ENCODE measurements at places on chromosomes 5 and 9.
A peak's percentile ranks its signal among the peaks of the same experiment; 100 is the strongest.

DNA sequence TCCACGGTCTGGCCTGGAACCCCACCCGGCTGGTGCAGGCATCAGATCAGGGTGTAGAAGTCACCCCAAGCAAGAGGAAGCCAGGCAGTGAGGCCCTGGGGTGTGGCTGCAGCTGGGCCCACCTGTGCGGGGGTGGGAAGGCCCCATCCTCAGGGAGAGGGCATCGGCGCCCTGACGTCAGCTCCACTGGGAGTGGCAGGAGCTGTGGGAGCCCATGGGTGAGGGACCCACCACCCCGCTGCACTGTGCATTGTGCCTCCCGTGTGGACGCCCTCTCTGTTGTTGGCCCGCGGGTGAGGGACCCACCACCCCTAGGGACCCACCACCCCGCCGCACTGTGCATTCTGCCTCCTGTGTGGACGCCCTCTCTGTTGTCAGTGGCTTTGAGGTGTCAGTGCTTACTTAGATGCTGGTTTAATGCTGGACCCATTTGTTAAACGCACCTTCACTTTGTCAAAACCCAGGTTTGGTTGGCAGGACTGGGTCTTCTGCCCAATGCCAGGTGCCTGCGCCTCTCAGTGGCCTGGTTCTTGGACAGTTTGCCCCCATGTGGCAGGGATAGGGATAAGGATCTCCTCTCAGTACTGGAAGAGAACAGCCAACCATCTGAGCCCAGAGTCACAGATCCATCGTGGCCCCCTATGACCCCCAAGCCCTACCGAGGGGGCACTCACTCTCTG is 6.9 kb upstream of the EXOC3 start:
- no peaks in the 10 kb centered on the region for H3K36me3 ChIP-seq
- H3K27ac ChIP-seq: no peak overlapping the region
- no peak for DNase-seq
- H3K27me3 ChIP-seq: no peaks in the 10 kb centered on the region
- no peaks in the 10 kb centered on the region for H3K4me1 ChIP-seq

DNA sequence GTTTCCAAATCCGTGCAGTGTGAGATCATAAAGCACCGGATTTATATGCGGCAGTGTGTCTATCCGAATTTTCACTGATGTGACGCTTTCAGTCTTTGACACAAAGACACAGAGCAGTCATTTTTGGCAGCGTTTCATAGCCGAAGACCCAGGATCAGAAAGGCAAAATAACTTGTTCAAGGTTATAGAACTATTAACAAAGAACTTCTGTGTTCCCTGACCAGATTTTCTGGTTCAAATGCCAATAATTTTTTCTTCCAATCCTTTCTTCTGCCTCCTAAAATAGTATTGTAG is 1.1 kb upstream of the MARCHF11 start:
- no peak overlapping the region for H3K4me3 ChIP-seq
- H3K27ac ChIP-seq: no peak overlapping the region
- no peaks in the 10 kb centered on the region for H3K4me1 ChIP-seq
- DNase-seq: no peak
- no peaks in the 10 kb centered on the region for H3K36me3 ChIP-seq

DNA sequence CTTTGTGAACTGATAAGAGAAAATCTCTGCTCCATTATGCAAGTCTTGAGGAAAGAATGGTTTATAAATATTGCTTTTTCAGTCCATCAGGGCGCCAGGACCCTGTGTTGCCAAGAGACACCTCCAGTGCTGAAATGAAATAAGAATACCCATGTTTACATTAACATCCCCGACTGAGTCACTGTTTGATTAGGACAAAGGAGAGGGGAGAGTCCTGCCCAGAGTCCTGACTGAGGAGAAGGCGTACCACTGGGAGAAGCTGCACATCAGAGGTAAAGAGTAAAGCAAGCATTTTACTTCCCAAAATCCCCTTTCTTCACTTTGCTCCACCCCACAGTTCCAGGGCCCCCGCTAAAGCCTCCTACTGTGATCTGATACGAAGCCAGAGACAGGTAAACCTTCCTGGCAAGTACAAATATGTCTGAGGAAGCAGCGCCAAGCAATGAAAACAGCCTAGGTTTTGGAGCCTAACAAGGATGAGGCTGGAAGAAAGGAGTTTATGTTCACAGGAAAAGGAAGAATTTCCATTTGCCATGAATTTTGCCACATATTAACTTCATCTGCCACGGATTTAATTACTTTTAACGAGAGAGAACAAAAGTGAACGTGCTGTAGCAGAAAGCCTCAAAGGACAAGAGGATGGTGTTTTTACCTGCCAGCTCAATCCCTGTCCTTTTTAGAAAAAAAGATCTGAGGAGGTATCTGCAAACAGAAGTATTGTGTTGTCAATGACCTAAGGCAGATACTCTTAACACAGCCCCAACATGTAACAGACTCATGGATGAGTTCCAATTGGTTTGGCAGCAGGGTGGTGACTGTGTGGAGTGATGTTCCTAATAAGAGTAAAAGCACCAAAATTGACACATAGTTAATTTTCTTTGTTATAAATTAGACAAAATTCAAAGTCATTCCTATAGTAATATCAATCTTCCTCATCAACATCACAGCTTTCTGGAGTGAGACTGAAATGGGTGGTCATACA is 209.4 kb upstream of the TLE4 start:
- H3K27me3 ChIP-seq: no peaks in the 10 kb centered on the region
- H3K4me3 ChIP-seq: no peak overlapping the region
- H3K27ac ChIP-seq: no peak overlapping the region
- no peak for DNase-seq
- H3K4me1 ChIP-seq: no peaks in the 10 kb centered on the region

GRCh38 chr5:150778517-150779396 is at the start of gene SMIM3:
SMIM3 (plus strand) TSS chr5:150778757; CDS start chr5:150795441, 16,684 bp downstream.
- H3K36me3 ChIP-seq: no peaks in the 10 kb centered on the region
- no peaks in the 10 kb centered on the region for H3K27me3 ChIP-seq
- H3K27ac ChIP-seq: peak within 1 kb of the TSS; percentile 97
- H3K4me3 ChIP-seq: peak within 1 kb of the TSS; percentile 68
- peak; percentile 39 for DNase-seq
- H3K4me1 ChIP-seq: peaks cover 26% of the 10 kb centered on the region

- no peak overlapping the region for H3K4me3 ChIP-seq
- no peaks in the 10 kb centered on the region for H3K4me1 ChIP-seq
- DNase-seq: no peak
- no peaks in the 10 kb centered on the region for H3K27me3 ChIP-seq
These were observed 134.3 kb upstream of the CDH9 start for GRCh38 chr5:27172693-27173092.

DNA sequence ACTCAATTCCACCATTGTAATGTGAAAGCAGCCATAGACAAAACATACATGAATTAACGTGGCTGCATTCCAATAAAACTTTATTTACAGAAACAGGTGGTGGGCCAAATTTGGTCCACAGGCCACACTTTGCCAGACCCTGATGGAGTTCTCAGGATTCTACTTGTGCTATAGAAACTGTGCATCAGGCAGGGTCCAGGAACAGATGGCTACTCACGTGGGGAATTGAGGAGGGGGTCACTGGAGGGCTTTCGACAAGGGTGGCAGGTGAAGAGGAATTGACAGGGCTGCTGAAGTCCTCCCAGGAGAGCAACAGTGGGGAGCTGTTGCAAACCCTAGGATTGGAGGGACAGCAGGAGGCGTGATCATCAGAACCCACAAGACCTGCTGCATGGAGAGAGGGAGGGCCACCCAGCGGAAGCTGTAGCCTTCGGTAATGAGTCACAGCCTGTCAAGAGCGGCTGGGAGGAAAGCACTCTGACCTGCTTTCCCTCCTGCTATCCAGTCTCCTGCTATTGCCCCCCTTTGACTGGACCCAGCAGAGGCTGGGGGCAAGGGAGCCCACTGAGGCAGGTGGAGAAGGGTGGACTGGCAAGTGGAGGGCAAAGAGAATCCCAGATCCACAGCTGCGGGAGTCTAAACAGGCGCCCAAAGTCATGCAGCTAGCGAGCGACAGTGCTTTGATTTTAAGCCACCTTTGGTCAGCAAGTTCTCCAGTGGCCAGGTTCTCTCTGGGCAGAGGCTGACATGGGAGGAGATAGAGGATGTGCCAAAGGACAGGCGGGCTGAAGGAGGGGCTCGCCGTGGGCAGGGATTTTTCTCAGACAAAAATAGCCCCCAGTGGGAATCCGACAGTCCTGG is 138.3 kb upstream of the SMIM23 start:
- H3K36me3 ChIP-seq: no peaks in the 10 kb centered on the region
- no peaks in the 10 kb centered on the region for H3K27me3 ChIP-seq
- no peak overlapping the region for H3K4me3 ChIP-seq
- DNase-seq: no peak
- no peak overlapping the region for H3K27ac ChIP-seq

GRCh38 chr5:141849415-141850243 is 28.6 kb downstream of the PCDH1 start:
- peak overlapping the region; percentile 89 for H3K4me3 ChIP-seq
- no peaks in the 10 kb centered on the region for H3K4me1 ChIP-seq

- H3K27ac ChIP-seq: no peak overlapping the region
- H3K4me1 ChIP-seq: no peaks in the 10 kb centered on the region
- H3K36me3 ChIP-seq: no peaks in the 10 kb centered on the region
- DNase-seq: no peak
- H3K4me3 ChIP-seq: no peak overlapping the region
- no peaks in the 10 kb centered on the region for H3K27me3 ChIP-seq
These were observed 1185.5 kb upstream of the CDH18 start for GRCh38 chr5:21173526-21173925.

Measured in ascending aorta (tissue), 2 donors.